ENCODE measurements at places on chromosomes 6 and 20. TPM values are rescaled to one million over a fixed set of nuclear protein-coding genes. Genes with fewer than 3 reads are reported as not detected.

The OR2H1 gene
- not detected for total RNA-seq

The FOXA2 gene
- not detected for total RNA-seq

The TXLNB gene
- total RNA-seq, result 0.94 TPM

The TNFRSF6B gene
- total RNA-seq, result 19.8 TPM

The ACTL10 gene
- total RNA-seq, result 3.6 TPM

The KCNS1 gene
- total RNA-seq, result 0.86 TPM

The NR2E1 gene
- 0.18 TPM for total RNA-seq

The DEFB132 gene
- not detected for total RNA-seq

GRCh38 chr6:149122850-149123821 lies 194.4 kb upstream of the TAB2 start:
- DNase-seq, result no peak

DNA sequence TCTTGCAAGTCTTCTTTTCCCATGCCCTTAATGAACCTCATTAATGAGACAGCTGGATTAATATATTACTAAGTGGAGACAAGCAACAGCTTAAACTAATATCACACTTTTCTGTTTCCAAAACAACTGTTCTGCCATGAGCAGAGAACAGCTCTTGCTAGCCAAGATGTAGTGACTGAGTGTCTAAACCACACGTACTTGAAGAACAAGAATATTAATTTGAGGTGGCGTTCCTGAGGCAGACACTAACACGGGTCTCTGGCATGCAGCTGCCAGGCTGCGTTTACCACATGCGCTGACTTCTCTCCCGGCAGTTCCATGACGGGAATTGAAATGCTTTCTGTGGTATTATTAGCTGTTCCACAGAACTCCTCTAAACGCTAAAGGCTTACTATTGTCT lies 80.6 kb downstream of the FNDC1 start:
- DNase-seq, result no peak

GRCh38 chr20:5612581-5613301 lies 137.5 kb upstream of the SHLD1 start:
- DNase-seq, result no peak

GRCh38 chr6:87575423-87575822 lies 14.4 kb downstream of the RARS2 start:
- no peak for DNase-seq

DNA sequence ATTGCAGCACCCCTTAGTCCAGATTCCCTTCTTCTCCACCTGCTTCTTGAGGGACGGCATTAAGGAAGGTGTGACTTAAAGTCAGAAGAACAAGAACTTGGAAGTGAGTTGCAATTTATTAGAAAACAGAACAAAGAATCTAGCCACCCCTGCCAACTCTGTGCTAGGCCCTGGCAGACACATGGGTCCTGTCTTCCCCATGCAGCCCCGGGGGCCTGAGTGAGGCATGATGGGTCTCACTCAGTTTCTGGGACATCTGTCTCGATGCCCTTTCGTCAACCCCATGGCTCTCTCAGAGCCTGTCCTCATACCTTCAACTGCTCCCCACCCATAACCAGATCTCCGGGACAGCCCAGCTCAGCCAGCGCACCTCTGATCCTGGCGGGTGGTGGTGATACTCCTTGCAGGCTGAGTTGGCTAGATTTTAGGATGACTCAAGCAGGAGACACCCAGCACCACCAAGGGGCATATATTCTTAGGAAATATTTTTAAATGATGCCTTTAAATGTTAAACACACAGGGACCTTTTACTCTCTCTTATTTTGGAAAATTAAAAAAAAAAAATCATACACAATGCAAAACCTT lies 143.2 kb upstream of the RNF24 start:
- DNase-seq, result no peak

GRCh38 chr20:60691966-60692615 lies 560.0 kb upstream of the CDH4 start:
- DNase-seq, result no peak

DNA sequence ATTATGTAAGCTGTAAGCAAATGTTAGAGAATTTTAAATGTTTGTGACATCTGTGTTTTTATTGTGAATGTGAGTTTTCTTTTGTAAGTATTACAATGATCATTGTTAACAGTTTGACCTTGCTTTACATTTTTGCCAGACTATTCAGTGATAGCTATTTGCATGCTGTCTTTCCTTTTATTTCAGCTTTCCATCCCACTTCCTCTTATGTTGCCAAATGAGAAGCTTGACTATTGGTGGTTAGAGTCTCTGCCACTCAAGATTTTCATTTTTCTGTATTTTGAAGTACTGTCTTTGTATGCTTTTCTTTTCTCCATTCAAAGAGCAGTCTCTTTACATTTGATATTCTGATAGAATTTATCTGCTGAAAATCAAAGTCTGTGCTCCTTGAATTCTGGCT lies 104.1 kb downstream of the PRIM2 start:
- no peak for DNase-seq

GRCh38 chr6:126033696-126034095 lies 47.4 kb downstream of the TRMT11 start:
- peak; percentile 49 for DNase-seq

DNA sequence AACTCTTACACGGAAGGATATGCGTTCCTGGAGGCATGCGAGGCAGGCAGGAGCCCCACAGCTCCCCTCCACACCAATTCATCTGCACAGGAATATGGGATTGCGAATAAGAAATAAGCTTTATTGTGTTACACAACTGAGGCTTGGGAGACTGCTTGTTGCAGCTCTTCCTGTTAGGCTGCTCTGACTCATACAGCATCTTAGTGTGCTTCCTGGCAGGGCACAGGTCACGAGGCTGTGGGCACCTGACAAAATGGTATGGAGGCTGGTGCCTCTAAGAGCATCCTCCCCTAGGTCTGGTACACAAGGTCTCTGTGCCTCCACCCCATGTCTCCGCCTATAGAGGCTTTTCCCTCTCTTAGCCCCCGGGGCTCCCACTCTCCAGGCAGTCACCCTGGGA lies 6.8 kb downstream of the SLC22A3 start:
- DNase-seq, result peak; percentile 62

- no peak for DNase-seq
Observed at GRCh38 chr6:11875325-11876109, 96.9 kb upstream of the ADTRP start.

- DNase-seq, result no peak
Observed at GRCh38 chr6:14126191-14126590, 8.6 kb downstream of the CD83 start.

DNA sequence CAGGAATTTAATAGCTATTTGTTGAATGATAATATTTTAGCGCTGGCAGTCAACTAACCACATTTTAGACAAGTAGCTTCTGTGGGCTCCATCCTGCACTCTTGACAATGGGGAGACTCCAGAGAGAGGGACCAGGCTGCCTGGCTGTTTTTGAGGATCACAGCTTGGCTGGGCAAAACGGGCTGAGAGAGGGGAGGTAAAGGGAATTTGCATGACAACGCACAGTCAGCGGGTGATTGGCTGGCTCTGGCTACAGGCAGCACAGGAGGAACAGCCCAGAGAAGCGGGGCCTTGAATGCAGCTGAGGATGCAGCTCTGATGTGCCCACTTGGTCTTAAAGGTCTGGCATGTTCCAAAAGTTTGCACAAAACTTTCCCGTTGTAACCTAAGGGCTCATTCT lies 41.2 kb downstream of the LRFN2 start:
- DNase-seq, result no peak

DNA sequence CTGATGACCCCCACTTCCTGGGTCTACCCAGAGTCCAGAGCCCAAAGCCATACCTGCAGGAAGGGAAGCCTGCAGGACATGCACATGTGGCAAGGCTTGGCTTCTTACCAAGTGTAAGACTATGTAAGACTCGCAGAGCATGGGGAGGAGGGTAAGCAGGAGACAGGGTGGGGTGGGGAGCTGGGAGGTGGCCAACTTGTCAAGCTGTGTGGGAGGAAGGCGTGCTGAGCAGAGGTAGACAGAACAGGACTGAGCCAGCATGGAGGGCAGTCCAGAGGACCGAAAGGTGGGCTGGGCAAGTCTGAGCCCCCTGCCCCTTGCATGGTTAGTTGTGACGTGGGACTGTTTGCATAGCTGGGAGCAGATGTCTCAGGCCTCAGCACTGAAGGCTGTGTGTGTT lies 53.4 kb upstream of the RNF24 start:
- DNase-seq, result peak; percentile 69

GRCh38 chr6:128403618-128404444 lies 116.6 kb downstream of the PTPRK start:
- DNase-seq, result no peak

- peak; percentile 73 for DNase-seq
Observed at GRCh38 chr6:100228834-100229441, 234.9 kb upstream of the MCHR2 start.

DNA sequence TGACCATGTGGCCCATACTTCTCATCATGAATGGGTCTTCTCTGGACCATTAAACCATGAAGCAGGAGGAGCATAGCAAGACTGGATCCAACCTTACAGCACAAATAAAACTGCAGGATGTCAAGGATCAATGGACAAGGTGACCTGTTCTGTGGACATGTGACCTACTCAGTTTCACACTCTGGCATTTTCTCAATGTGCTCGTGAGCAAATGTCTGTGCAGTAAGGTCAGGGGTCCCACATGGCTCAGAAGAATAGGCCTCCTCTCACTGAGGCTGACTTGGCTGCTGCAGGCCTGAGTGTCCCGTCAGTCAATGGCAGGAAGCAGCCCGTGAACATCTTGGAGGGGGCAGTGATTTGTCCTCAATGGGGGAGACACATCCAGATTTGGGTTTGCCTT lies 60.2 kb upstream of the IL20RA start:
- no peak for DNase-seq

DNA sequence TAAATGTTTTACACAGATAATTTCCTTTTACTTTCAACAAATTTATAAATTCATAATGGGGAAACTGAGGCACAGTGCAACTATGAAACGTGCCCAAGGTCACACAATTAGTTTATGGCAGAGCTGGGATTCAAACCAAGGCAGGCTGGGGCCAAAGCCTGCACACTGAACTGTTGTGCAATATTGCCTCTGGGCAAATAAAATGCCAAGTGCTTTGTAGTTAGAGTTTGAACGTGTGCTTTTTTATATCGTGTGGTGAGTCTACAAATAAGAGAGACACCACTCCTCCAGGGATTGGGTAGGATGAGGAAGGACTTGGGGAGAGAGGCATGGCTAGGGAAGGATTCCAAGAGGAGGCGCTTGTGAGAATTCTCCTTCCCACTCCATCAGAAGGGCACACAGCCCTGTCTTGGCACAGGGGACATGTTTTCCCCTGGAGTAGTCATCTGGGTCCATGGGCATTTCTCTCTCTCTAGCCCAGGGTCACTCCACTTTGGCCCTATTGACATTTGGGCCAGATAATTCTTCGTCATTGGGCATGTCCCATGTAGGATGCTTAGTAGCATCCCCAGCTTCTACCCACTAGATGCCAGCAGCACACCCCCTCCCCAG lies 2.8 kb upstream of the CDH22 start:
- DNase-seq, result no peak

GRCh38 chr6:150987371-150987828 lies 121.9 kb downstream of the MTHFD1L start:
- DNase-seq, result no peak

DNA sequence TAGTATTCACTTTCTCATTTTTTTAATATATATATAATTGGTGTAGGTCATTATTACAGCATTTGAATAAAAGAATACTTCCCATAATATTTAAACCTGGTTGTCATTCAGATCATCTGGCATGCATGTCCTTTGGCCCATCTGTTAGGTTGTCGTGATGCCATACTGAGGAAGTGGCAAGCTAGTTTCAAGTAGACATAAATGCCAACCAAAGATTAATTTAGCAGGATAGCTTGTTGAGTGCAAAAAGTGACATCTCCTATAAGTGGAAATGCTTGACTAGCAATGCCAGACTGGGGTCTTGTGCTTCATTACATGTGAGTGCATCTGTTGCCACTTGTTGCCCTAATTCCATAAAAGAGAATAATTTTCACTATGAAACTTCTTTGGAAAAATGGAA lies 1044.7 kb downstream of the GRIK2 start:
- DNase-seq, result no peak

DNA sequence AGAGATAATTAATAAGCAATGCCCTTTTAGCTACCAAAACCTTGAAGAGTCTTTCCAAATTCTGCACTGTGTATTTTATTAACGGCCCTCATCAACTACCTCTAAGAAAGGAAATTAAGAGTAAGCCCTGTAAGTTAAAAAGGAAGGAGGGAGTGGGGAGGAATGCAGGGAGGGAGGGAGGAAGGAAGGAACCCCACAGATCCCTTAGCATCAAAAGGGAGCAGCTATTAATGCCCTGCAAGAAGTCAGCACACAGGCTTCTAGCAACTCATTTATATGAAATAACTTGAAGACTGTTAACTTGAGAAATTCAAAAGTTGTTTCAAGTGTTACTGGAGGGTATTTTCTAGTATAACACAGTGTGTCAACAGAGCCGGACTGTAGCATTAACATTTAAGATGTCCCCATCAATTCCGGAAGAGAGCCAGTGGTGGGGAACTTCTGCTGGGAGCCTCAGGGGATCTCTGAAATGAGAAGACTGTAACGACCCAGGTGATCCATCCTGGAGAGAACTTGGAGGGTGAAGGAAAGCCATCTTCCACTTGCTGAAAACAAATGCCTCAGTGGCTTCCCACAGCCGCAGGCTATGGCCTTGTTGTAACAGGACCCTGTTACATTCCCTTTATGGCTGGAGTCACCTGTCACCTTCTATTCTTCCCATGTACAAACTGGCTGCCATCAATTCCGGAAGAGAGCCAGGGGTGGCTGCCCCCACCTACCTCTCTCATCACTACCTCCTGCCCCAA lies 33.2 kb downstream of the SLC22A23 start:
- DNase-seq, result no peak

DNA sequence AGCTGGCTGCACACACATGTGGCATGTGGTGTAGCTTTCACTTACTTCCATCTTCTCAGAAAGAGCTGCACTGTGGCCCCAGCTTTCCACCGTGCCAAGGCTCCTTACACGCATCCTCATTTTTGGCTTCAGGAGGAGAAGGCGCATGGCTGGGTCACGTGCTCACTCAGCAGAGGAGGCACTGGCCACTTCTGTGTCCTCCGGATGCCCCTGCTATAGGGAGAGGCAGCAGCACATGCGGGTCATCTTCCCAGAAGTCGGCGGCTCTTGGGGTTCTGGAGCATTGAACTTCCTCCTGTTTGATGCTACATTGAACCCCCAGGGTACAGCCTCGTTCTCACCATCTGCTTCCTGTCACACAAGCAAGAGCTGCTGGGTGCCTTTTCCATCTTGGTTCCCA lies 111.3 kb downstream of the FAM120B start:
- no peak for DNase-seq

GRCh38 chr20:5863040-5863833 lies 87.1 kb downstream of the TRMT6 start:
- no peak for DNase-seq

GRCh38 chr6:168196881-168197635 lies 118.0 kb upstream of the FRMD1 start:
- no peak for DNase-seq

DNA sequence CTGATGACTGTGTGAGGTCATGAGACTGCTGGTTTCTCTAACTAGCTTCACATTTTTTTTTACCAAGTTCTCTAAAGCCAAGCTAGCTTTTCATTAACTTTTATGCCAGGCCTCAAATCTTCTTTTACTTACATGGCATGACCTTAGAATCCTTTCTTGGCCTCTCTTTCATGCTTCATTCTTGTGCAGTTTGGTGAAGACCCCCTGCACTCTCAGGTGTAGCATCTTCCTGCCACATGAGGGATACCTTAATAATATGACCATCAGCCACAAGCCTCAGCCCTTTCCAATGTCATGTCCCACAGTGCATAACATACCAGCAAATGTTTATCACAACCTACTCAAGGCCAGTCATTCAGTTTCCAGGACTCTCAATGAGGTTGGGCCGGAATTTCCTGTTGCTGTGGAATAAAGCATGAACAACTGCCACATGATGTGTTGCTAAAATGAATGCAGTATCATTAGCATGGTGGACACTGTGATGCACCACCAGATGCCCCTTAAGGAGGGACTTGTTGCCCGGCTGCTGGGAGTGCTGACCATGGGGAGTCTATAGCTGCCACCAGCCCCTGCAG lies 72.2 kb downstream of the RIN2 start:
- DNase-seq, result no peak

Measured in ureter (tissue), 1 donor.